Stimulated activated CD4-positive, alpha-beta T cell treated with anti-CD3 and anti-CD28 coated beads, TNF-alpha, amount 100 ng/mL, for 1 hour (primary cell): ENCODE measurements at places on chromosomes 6 and 20.

GRCh38 chr20:61057443-61058121 is 194.5 kb upstream of the CDH4 start:
- DNase-seq: no peak

- DNase-seq: no peak
Measured at GRCh38 chr6:71810880-71811279, 75.5 kb upstream of the RIMS1 start.

DNA sequence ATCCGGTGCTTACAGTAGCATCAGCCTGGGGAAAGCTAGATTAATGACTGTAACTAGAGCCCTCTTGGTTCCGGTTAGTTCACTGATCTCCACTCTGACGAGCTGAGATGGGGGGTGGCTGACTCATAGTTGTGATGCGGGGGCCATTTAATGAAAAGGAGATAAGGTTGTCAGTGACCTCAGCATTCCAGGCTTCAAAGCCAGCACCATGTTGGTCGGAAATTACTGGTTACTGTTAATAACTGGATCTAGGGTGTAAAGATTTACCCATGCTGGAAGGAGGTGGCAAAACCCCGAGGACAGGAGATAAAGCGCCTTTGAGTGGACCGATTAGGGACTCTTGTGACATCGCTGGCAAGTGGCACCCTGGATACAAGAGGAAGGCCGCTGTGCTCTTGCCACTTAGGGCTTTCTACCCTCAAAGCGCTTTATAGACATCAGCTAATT is 21.1 kb downstream of the FOXC1 start:
- DNase-seq: no peak

- DNase-seq: no peak
Measured at GRCh38 chr20:32249030-32249738, 28.3 kb upstream of the KIF3B start.

- no peak for DNase-seq
Measured at GRCh38 chr20:61127311-61128039, 124.6 kb upstream of the CDH4 start.

- no peak for DNase-seq
Measured at GRCh38 chr6:44665683-44666082, 278.2 kb downstream of the CDC5L start.

DNA sequence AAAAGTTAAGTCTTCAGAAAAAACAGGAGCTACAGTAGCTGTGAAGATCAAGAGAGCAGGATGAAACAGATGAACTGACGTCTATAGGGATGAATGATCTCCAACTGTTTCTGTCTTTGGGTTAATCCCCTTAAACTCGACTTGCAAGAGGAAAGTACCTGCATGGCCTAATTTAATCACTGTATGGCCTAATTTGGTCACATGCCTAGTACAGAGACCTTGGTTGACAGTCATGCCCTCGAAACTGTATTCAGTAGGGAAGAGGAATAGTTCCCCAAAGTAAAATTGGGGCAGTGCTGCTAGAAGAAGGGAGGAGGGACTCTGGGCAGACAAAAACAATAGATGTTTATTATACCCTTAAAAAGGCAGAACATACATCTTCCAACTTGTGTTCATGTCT is 10.0 kb upstream of the SMAP1 start:
- no peak for DNase-seq

- DNase-seq: no peak
Measured at GRCh38 chr6:28337121-28337520, 1.2 kb upstream of the ZSCAN31 start.

GRCh38 chr20:49965781-49966305 is 16.9 kb upstream of the SNAI1 start:
- DNase-seq: no peak

GRCh38 chr6:41455410-41455809 is 90.8 kb upstream of the FOXP4 start:
- no peak for DNase-seq

DNA sequence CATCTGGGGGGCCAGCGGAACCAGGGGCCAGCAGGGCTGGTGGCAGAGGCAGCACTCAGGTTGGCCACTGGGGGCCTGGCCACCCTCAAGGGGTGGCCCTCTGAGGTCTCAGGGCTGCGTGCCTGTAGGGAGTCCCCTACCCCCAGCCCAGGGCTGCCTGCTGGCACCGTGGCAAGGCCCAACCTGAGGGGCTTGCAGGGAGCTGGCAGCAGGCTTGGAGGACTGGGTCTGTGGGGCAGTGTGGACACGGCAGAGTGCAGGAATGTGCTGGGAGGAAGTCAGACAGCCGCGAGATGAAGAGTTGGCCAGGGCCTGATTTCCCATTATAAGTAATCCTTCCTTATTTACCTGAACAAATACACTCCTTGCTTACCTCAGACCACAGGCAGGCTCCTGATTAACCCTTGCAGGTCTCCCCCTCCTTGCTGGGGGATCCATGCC is at the start of gene SPDEF:
Gene SPDEF (minus strand): TSS at position 299 of the 441 bp plus-strand sequence. CDS start 11,874 bp downstream, outside the sequence.
- DNase-seq: no peak

DNA sequence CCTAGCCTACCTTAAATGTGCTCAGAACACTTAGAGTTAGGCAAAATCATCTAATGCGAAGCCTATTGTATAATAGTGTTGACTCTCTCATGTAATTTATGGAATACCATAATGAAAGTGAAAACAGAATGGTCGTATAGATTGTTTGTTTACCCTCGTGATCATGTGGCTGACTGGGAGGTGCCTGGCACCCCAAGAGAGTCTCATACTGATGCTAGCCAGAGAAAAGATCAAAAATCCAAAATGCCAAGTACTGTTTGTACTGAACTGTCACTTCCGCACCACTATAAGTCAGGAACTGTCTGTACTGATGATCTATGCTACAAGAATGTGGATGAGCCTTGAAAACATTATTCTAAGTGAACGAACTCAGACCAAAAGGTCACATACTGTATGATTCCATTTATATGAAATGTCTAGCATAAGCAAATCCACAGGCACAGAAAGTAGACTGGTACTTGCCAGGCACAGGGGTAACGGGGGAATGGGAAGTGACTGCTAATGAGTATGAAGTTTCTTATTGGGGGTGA is 22.4 kb downstream of the ZMYND8 start:
- DNase-seq: no peak
